ENCODE measurements at places on chromosomes 4 and X.

DNA sequence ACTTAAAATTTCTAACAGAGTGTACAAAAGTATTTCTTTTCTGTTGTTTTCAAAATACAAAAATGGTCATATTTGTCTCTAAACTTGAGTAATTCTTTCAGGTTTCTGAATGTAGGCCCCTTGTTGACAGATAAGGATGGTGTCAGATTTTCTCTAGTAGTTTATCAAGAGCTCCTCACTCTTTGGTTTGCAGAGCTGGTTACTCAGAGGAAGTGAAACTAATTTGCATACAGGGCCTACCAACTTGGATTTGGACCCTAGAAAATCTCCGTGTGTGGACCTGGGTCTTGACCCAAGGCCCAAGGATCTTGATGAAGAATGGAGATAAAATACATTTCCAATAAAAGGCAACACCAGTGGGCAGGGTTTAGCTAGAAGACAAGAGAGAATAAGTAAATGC, 433 bp upstream of the ADH6 start:
- no peak for DNase-seq

DNA sequence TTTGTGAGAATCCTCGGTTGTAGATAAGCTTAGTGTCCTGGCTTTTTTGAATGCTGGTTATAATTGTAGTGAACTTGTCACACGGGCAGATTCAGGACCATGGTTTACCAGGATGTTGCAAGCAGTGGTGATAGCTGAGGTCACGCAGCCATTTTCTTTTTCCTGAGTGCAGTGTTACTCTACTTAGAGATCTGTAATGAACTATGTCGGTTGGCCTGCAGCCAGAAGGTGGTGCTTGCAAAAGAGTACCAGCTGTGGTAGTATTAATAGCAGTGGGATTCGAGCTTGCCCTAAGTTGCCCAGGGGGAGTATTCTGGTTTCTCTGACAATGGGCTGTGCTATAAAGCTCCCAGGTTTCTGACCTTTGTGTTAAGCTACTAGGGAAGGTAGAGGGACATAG, 368.9 kb downstream of the SLITRK2 start:
- peak; percentile 39 for DNase-seq

DNA sequence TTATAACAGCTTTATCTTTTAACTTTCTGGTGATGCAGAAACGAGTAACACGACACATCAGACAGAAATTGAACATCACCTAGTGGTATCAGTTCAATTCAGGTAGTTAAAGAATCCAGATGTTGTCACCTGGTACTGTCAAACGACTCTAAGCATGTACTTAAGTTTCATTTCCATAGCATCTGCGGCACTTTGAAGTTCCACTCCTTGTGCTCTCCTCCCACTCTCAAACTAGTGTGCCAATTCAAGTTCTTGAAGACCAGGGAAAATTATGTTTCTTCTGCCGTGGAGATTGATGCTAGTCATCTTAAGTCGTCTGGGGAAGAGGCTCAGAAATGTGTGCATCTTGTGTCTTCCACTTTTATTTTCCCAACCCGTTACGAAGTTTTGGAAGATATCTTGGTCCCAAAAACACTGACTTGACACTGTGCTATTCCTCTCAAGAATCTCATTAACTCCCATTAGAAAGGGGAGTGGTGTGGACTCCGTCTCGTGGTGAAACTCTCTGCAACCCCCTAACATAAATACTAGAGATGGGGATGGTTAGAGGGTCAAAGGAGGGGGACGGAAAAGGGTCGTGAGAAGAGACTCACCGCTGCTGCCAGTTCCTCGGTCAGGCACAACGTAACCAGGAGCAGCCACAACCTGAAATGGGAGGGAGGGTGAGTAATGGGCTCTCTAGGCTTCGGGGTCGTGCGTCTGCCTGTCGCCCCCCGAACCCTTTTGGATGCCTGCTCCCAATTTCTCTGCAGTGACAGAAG, 693 bp downstream of the COL4A6 start:
- no peak for DNase-seq

DNA sequence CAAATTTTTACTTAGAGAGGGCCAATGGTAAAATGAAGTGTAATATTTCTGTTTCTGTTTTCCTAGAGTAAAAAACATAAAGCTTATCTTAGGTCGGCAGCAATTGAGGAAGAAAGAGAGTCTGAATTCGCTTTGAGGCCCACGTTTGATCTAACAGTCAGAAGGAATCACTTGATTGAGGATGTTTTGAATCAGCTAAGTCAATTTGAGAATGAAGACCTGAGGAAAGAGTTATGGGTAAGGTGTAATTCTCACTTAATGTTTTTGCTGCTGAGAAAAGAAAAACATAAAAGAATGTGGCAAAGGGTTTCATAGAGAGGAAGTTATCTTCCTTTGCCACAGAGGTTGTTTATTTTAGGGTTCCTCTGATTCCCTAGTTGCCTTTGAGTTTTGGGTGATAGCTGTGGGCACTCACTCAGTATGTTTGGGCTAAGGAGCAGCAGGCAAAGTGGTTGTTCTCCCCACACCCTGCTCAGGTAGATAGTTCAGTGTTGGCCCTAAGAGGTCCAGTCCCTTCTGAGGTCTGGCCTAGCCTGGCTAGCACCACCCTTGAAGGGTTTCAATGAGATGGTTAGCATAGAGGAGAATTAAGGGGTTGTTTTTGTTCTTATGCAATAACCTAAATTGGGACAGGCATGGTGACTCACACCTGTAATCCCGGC, 32.3 kb downstream of the HERC5 start:
- no peak for DNase-seq

GRCh38 chrX:102546828-102547493, 30.4 kb upstream of the TMSB15A start:
- DNase-seq, result peak; percentile 33

DNA sequence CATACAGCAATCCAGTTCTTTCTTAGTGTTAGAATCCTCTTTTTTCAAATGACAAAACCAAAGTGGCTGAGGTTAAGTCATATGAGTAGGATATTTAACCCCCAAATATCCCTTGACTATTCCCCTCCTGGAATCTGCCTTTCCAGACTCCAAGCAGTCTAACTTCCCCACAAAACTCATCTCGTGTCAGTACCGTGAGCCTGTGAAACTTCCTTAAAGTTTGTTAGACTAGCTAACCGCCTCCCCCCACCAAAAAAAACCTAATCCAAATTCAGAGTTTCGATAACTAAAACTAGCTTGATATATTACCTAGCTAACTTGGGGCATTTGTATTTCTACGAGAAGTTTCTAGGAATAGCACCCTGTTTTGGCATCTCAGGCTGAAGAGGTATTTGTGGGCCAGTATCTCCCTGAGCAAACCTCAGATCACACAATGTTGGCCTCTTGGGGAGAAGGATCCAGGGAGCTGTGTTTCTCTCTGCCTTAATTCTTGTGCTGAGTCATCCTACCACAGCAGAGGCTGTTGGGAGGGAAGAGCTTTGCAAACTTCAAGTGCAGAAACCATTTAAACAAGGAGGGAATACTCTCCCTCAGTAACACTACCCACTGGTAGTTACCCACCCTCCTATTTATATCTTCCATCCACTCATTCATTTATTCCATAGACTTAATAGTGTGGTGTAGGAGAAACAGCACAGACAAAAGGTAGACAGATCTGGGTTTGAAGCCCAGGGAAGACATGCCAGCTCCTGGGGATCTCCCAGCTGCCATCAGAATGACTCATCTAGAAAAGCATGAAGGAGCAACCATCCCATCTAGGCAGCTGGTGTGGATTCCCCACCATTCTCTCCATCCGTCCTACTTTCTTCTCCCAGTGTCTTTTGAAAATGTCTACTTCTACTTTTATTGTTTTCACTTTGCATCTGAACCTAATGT, 39.3 kb upstream of the TXK start:
- DNase-seq, result no peak
